ENCODE measurements at places on chromosomes 4 and X.

- no peak for DNase-seq
Measured at GRCh38 chr4:47160095-47160494, 128.7 kb downstream of the GABRB1 start.

DNA sequence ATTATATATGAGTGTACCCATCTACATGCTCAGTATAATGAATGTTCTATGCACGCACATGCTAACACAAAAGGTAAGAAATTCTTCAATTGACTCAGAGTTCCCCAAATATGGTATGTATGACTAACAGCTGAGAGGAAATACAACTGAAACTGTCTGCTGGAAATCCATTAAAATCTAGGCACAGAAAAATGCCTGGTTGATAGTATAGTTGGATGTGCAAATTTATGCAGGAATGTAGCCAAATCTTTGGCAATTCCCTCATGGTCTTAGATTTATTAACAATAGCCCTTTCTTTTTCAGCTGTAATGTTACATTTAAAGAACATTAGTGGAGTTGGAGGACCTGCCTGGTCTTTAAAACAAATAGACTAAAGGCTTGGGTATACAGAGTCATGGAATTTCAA lies 5.5 kb downstream of the CAMK2D start:
- DNase-seq = peak; percentile 22

- no peak for DNase-seq
Measured at GRCh38 chrX:28549838-28550237, 37.4 kb upstream of the IL1RAPL1 start.

DNA sequence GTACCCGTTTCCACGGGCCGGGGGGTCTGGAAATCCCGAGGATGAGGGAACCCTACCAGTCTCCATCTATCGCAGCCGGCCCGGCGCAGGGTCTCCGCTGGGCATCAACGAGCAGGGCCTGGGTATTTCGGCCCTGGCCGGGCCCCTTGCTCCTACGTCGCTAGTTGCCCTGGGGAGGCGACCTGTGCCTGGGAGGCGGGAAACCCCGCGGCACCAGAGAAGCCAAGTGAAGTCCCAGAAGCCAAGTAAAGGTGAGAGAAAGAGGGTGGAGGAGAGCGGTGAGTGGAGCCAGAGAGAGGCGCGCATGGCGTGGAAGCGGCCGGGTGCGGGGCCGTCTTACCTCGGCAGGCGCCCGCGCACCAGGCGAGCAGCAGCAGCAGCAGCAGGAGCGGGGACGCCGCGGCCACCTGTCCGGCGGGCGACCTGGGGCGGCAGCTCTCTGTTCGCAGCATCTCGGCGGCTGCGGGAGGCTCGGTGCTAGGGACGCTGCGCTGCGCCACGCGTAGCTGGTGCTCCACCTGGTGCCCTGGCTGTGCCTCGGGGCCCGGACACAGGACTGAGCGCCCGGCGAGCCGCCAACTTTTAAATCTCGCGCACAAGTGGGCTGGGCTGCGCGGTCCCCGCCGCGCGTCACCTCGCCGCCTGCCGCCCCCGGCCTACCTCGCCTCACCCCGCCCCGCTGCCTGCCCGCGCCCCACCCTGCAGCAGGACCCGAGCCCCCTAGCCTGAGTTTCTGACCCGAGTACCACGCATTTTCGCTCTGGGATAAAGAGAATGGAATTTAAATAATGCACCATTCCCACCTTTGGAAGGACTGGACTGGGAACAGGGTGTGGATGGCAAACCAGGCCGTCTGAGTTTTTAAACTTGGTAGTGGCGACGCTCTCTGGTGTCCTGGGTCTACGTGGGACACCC lies at the start of gene NMU:
TSS of gene NMU (minus strand) at position 558 of the 915 bp plus-strand sequence. CDS start at position 452, 106 bp downstream.
- peak; percentile 41 for DNase-seq

DNA sequence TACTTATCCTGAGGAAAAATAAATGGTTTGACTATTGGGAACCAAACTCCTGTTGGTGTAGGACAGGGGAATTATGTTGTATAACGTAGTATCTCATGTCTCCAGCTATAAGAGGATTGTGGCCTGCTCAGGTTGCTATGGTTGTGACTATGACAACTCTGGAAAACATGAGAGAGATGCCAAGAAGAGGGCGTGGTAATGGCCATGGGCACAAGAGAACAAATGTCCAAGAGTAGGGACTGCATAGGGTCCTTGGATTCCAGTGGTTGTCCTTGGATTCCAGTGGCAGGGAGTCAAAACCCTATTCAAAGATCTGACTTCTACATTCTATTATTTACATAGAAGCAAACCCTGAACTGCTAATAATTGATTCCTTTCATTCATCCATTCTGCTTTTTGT lies 6.8 kb upstream of the MOB1B start:
- DNase-seq = no peak

DNA sequence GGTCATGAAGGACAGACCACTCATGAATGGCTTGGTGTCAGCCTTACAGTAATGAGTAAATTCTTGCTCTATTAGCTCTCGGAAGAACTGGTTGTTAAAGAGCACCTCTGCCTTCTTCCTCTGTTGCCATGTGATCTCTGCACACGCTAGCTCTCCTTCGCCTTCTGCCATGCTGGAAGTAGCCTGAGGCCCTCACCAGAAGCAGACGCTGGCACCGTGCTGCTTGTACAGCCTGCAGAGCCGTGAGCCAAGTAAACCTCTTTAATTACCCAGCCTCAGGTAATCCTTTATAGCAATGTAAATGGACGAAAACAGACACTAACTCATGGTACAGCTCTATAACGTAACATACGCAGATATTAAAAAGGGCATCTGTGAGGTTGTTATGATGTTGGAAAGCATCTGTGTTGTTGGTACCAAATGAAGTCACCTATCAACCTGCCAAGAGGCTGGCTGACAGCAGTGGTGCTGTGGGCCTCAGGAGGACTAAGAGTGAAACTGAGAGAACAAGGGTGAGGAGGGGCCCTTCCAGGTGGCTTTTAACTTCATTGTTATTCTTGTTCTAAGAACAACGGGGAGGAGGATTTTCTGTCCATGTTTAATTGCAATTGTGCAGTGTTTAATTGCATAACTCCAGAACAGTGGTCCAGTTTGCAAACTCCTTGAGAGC lies 69.2 kb downstream of the CRMP1 start:
- no peak for DNase-seq

- no peak for DNase-seq
Measured at GRCh38 chr4:18508786-18509185, 487.2 kb upstream of the LCORL start.

GRCh38 chr4:125115476-125115875 lies 199.3 kb upstream of the FAT4 start:
- DNase-seq = no peak

DNA sequence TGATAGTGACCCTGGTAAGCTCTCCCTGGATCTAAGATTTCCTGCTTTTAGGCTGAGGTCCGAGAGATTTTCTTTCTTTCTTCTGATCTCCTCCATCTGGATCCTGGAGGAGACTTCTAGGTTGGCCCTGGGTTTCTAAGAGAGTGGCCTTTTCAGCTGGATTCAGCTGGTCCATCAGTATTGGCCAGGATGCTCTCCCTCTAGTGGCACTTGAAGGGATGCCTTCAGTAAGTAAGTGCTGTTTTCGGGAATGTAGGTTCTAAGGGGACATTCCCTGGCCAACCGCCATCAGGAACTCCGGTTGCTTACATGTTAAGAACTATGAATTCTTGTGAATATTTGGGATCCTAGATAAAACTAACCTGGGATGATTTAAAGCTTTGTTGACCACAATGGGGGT lies 56.9 kb downstream of the SERTM2 start:
- DNase-seq = no peak

GRCh38 chr4:53558065-53558801 lies 33.1 kb downstream of the LNX1 start:
- DNase-seq = no peak

DNA sequence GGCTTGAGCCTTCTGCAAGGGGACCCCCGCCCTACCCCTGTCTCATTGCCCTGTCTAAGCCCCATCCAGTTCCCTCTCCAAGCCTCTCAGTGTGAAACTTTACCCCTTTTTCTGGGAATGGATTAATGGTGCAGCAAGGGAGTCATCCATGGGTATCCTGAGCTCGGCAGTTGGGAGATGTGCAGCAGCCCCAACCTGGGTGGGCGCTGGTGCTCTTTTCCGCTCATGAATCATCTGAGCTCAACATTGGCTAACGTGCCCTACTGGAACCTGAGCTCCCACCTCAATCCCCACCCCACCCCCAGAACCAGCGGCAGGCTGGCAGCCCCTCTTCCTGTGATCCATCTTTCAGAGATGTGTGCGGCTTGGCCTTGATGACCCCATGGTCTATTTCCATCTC lies 130.3 kb upstream of the MSX1 start:
- no peak for DNase-seq

GRCh38 chrX:40749681-40750494 lies 14.5 kb upstream of the MED14 start:
- peak; percentile 33 for DNase-seq

DNA sequence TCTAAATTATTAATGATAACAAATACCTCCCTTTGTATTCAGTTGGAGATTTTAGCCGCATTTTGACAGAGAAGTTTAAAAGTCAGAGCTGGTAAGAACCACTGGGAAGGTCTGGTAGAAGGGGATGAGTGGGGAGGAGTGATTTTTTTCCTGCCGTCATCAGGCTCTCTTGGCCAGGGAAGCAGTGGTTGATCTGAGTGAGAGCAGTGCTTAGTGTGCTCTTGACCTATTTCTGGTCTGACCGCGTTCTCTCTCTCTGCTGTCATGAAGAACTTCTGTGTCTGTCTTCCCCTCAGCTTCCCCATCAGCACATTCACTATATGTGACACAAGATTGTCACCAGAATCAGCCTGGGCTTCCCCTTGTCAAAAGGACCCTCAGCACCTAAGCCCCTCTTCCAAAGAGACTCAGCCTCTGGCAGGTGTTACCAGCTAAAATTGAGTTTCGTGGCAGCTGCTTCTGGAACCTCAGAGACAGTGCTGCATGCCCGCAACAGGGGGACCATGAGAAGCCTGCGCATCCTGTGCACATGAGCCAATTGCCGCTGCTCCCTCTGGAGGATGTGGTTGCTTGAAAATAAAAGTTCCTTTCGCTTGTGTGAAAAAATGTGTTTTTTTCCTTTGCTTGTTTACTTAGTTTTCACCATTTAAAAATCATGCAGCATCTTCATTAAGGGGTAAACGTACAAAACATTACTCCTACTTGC lies 268.9 kb downstream of the C4orf33 start:
- DNase-seq = no peak

- DNase-seq = no peak
Measured at GRCh38 chrX:119231936-119232445, 4.1 kb upstream of the PGRMC1 start.

DNA sequence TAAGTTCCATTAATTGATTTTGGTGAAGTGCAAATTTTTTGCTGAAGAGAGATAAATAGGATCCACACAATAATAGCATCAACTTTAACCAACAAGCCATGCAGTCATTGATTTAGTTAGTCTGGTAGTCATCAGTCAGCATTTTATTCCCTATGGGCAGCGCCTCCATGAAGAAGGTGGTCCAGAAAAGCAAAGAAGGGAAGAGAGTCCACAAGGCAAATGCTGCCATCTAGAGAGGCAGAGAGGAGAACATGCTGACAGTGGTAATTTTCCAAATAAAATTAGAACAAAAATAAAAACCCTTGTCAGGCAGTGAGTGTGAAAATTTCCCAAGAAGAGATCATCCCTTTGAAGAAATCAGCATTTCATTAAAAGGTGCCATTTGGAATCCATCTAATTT lies 366.7 kb upstream of the FAM241A start:
- DNase-seq = no peak

DNA sequence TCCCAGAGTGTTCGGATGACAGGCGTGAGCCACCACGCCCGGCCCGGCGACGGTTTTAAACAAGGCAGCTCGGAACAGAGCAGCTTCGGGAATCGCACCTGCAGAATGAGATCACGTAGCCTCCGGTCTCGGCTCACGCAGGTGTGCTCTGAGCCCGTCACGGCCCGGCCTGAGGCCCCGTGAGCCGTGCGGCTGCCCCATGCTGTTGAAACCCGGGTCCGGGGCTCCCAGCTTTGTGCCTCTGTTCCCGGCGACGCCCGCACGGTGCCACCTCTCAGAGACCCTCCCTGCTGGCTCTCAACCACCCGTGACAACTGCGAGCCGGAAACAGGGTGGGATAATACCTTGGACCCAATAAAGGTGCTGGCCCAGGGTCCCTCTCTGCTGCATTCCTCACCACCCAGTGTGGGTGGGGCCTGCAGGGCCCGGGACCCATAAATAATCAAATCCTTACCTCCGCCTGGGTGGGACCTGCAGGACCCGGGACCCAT lies 13.4 kb upstream of the PLCXD1 start:
- DNase-seq = no peak

- no peak for DNase-seq
Measured at GRCh38 chr4:153518637-153519389, 52.7 kb downstream of the TMEM131L start.

DNA sequence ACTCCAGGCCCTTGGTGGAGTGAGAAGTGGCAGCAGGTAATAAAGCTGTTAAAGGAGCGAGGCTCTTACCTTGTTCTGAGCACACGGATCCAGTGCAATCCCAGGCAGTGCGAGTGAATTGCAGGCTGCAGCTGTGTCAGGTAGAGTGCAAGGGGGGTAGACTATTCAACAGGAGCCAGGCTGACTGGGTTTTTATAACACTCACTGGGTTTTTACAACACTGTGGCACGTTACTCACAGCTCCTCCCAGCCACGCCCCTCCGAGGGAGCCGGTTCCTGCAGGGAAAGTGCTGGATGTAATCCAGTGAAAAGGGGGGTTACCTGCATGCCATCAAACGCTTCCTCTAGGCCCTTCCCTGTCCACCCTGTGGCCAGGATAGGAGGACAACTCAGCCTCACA lies 358 bp downstream of the FGFBP1 start:
- DNase-seq = no peak

- DNase-seq = no peak
Measured at GRCh38 chr4:965048-965765, 8.2 kb downstream of the DGKQ start.

- DNase-seq = no peak
Measured at GRCh38 chrX:39487166-39487968, 610.4 kb downstream of the BCOR start.
